ENCODE measurements at places on chromosomes 12 and 14.

DNA sequence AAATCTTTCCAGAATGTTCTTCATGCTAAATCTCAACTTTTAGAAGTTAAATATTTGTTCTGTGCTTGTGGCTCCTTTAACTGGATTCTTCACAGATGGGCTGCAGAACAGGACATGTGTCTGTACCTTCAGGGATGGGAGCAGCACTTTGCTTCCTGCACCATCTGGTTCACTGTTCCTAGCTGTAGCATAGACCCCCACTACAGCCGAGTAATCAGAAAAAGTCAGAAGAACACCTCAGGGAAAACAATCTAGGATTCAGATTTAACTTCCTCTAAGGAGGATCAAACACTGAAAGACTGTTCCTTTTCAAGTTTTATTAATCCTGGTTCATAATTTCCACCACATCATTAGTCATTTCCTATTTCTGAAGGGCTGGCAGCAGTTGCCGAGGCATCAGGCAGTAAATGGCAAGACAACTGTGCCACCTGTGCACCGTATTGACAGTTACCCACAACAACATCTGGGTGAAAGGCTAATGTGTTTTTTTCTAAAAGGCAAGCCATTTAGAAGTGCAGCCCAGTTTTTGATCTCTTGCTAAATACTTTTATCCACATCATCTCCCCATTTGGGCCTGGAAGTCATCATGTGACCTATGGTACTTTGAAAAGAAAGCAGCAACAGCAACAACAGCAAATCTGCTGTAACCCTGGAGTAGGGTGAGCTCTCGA is 212.8 kb upstream of the BMP4 start:
- no peak for DNase-seq

DNA sequence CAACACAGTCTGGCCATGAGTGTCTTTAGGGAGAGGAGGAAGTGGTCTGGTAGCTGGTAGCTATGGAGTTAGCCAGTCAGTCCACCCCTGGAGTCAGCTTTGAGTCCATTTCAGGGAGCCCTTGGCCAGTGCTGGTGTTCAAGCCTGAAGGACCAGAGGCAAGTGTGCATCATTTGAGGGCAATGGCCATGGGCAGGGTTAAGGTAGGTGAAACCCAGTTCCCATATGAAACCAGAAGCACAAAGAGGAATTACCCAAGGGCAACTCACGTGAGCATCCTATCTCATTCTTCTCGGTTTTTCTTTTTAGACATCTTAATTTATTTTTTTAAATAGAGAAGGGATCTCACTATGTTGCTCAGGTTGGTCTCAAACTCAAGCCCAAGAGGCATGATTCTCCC is 61.3 kb upstream of the ACTN1 start:
- no peak for DNase-seq

GRCh38 chr14:65348137-65348536 is 64.4 kb upstream of the FUT8 start:
- DNase-seq, result no peak

DNA sequence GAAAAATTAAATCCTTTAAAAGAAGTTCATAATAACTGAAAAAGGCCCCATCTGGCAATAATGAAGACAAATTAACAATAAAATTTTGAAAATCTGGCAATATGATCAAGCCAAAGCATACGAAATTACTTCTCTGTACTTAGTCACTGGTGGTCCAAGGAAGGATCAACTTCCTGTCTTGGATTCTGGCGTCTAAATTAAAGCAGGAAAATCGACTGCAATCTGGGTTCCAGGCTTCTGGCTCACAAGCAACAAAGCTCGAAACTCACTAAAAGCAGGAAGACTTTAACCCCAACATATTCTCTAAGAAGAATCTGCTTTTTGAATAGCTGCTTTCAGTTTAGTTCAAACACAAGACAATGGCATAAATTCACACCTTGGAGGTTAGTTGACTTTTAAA is 49.7 kb downstream of the LRIG3 start:
- no peak for DNase-seq

DNA sequence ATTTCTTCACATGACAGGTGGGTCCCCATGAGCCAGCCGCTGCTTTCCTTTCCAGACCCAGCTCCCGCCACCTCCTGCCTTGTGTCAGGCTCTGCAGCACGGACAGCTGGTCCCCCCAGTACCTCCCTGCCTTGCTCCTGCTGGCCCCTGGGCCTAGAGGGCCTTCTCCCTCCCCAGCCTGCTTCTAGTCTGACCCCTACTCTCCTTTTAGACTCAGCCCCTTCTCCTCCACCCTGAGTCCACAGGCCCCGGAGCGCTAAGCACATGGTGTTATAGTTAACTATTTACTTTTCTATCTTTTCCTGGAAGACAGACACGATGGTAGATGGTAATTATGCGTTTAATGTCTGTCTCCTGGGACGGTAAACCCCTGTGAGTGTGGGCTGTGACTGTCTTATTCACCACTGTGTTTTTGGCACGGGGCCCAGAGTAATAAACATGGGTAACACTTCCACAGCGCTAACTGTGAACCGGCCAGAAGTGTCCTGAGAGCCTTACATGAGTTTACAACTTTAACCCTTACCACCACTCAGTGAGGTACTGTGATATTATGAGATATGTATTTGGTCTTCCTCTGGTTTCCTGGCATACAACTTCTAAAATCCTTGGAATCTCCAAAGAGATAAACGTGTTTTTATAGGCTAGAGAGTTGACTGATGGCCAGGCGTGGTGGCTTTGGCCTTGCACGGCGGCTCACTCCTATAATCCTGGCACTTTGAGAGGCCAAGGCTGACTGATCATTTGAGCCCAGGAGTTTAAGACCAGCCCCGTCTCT is 41.2 kb downstream of the DGLUCY start:
- DNase-seq, result no peak

- DNase-seq, result no peak
Observed at GRCh38 chr12:65430006-65430405, 151.5 kb downstream of the MSRB3 start.

DNA sequence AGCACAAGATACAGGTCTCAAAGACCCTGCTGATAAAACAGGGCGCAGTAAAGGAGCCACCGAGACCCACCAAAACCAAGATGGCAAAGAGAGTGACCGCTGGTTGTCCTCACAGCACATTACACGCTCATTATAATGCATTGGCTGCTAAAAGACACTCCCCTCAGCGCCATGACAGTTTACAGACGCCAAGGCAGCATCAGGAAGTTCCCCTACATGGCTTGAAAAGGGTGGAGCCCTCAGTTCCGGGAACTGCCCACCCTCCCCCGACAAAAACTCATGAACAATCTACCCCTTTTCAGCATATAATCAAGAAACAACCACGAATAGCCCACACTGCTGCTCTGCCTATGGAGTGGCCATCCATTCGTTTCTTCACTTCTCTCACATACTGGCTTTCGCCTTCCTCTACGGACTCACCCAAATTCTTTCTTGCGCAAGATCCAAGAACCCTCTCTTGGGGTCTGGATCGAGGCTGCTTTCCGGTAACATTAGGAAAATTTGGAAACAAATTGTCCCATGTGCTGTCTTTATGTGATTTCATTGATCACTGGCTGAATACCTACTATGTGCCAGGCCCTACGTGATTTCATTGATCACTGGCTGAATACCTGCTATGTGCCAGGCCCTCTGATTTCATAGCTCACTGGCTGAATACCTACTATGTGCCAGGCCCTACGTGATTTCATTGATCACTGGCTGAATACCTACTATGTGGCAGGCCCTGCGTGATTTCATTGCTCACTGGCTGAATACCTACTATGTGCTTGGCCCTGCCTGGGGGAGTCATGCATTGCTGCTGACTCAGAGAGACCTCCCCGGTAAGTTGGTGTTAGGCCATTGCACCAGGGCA is 126.4 kb downstream of the PIWIL1 start:
- DNase-seq, result no peak

GRCh38 chr12:68856510-68856909 is 48.5 kb downstream of the MDM2 start:
- DNase-seq, result no peak

DNA sequence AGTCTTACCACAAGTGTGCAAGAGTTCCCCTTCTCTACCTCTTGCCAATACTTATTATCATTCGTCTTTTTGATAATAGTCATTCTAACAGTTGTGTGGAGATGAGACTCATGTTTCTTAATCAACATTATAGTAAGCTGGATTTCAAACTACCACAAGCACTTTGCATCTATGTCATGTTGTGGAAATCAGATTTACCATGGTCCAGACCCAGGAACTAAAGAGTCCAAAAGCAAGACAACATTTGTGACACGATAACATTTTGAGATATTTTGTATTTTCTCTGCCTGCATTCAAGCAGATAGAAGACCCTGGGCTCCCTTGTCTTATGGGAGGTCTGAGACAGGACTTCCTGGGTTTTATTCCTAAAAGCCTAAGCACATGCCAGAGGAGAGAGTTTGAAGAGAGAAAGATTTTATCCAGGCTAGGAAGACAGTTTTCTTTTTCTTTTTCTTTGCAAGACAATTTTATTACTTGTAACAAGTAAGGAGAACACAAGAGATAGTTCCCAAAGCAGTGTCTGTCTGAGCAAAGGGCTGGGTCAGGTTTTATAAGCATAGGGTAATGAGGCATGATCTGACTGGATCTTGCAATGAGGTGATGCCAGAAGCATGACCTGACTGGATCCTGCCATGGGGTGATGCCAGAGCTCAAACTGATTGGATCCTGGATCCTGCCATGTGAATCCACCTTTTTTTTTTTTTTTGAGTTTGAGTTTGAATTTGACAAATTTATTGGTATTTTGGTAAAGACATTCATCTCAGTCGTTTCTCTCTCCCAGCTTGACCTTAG is 180.5 kb upstream of the HMGA2 start:
- DNase-seq, result no peak

DNA sequence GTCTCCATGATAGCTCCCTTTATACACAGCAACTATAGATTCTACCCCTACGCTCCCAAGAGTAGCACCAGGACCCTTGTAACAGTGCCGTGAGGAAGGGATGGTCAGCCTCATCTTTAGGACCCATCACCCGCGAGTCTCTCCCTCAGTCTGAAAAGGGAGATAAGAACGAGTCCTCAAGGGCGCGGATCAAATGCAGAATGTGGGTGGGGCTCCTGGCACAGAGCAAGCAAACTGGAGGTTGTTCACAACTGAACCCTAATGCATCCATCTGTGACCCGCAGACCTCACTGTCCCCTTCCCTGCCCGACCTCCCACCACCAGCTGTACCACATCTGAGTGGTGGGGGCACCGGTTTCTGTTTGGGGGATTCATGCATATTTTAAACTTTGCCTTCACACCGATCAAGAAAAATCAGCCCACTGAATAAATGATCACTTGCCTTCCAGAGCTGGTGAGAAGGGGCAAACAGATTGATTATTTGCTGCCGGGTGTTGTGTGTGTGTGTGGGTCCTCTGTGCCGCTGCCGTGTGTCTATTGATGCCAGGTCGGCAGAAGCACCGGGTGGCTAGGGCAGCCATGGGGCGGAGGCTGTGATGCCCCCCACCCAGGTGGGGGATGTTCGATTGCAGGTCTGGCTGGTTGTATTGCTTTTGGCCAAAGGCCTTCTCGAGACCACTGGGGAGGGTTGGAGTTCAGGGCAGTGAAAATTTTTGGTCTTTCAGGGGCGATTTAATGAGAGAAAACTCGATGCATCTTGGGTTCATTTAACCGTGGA is 35.7 kb upstream of the BEGAIN start:
- no peak for DNase-seq

DNA sequence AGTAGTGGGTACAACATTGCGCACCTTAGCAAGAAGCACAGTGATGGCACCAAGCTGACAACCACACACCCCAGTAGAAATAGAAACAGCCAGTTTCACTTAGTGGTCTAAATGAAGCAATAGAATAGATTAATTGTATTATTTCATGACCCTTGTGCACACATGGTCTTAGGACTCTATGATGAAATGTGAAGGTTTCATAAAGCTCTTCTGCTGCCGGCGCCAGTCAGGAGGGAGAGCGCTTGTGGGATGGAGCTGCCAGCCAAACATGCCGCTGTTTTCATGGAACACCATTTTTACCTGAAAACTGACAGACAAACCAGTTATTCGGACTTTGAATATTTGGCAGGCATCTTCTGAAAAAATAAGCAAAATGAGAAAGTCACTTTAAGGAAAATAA is 100.0 kb downstream of the PPP2R5C start:
- no peak for DNase-seq

DNA sequence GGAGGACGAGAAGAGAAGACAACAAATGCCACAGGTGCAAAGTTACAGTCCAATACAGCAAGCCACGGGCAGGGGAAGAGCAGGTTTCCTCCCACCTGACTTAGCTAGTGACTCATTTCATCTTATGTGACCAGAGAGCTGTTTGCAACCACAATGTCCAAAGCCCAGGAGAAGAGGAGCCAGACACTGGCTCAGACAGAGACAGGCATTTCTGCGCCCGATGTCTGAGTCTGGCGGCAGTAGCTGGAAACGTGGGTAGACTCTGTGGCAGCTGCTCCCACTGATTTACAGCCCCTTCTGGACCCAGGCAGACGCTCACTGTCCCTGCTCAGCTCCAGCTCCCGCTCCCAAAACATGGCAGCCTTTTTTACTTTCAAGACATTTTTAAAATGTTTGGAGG is 60.0 kb downstream of the CHGA start:
- DNase-seq, result no peak

GRCh38 chr14:83559721-83560120 is 1970.2 kb upstream of the FLRT2 start:
- no peak for DNase-seq

DNA sequence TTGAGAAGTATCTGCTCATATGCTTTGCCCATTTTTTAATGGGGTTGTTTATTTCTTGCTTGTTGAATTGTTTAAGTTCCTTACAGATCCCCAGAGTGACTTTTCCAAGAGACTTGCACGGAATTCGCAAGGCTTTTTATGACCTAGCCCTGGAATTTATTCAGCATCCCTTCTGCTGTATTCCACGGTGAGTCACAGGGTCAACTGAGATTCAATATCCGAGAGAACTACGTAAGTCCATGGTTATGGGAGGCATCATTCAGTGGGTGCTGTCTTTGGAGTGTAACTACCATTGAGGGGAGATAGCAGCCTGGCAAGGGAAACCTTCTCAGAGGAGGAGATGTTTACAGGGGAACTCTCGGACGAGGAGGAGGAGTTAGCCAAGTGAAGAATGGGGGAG is 20.9 kb upstream of the GPRC5A start:
- no peak for DNase-seq

- DNase-seq, result no peak
Observed at GRCh38 chr14:62162998-62163589, 400.9 kb downstream of the SNAPC1 start.

- DNase-seq, result no peak
Observed at GRCh38 chr14:102231476-102232347, 73.3 kb downstream of the MOK start.

- no peak for DNase-seq
Observed at GRCh38 chr12:76242813-76243550, 105.2 kb downstream of the BBS10 start.

DNA sequence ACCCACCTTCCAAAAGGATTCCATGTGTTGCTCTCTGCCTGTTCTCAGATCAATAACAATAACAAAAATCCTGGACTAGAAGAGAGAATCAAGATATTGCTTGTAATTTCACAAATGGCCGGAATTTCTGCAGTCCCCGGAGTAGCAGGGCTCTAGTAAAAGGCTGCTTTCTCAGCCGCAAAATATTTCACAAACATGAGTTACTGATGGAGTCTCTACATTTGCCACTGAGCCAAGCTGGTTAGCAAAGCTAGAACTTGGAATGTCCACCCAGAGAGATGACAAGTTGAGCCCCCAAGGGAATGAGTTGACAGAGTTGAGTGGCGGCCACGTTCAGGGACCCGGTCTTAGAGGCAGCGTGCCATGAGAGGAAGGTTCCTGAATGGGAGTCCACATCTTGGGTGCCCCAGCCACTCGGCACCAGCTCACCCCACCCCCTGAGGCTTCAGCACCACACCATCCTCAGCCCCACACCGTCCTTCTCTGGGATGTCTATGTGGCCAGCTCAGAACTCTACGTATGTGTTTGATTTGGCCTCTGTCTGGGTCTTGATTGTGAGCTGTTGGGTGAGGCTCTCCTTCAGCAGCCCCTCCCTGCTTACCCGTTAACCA is 15.9 kb downstream of the FBLN5 start:
- DNase-seq, result no peak

Measured in stimulated activated CD4-positive, alpha-beta T cell treated with anti-CD3 and anti-CD28 coated beads, Interleukin-1b, Interleukin-23, amount 100 ng/mL, for 24 hours (primary cell).